Esophagus mucosa (tissue), 1 donor: ENCODE measurements at places on chromosomes 16 and 17. TPM values are rescaled to one million over a fixed set of nuclear protein-coding genes. Genes with fewer than 3 reads are reported as not detected.

NSF gene
- total RNA-seq: 41.8 TPM

ADAMTS18 gene
- not detected for total RNA-seq

HSPB9 gene
- not detected for total RNA-seq

KRT24 gene
- total RNA-seq: 10.0 TPM

TMC5 gene
- 5.0 TPM for total RNA-seq

TLCD1 gene
- total RNA-seq: 14.7 TPM

RNF222 gene
- total RNA-seq: 10.8 TPM

CLEC3A gene
- not detected for total RNA-seq

WNT3 gene
- total RNA-seq: 5.9 TPM

UNC13D gene
- 26.0 TPM for total RNA-seq

CCL4 gene
- not detected for total RNA-seq

OR1F1 gene
- not detected for total RNA-seq

FA2H gene
- 1.3 TPM for total RNA-seq

MPV17L gene
- total RNA-seq: 5.6 TPM

MARCHF10 gene
- not detected for total RNA-seq

WSB1 gene
- total RNA-seq: 79.4 TPM

CD300A gene
- total RNA-seq: 0.64 TPM

GPR179 gene
- total RNA-seq: not detected

MARVELD3 gene
- 3.6 TPM for total RNA-seq

PKMYT1 gene
- total RNA-seq: 16.9 TPM

PIP4K2B gene
- total RNA-seq: 15.1 TPM

RAB37 gene
- total RNA-seq: 0.96 TPM

LDHD gene
- 9.2 TPM for total RNA-seq

DPEP1 gene
- not detected for total RNA-seq
